ENCODE measurements at places on chromosomes 4 and X.

- no peak for DNase-seq
These were observed 608.9 kb upstream of the LCORL start for GRCh38 chr4:18630218-18631110.

GRCh38 chrX:75076429-75076828 is 79.7 kb downstream of the ABCB7 start:
- DNase-seq: no peak

- no peak for DNase-seq
These were observed 54.5 kb downstream of the MID2 start for GRCh38 chrX:107880054-107880610.

GRCh38 chr4:14842964-14843630 is 159.2 kb upstream of the CPEB2 start:
- DNase-seq: no peak

GRCh38 chr4:37953620-37954293 is 6.4 kb upstream of the PTTG2 start:
- DNase-seq: no peak

GRCh38 chrX:123140454-123140853 is 43.6 kb upstream of the GRIA3 start:
- DNase-seq: no peak

DNA sequence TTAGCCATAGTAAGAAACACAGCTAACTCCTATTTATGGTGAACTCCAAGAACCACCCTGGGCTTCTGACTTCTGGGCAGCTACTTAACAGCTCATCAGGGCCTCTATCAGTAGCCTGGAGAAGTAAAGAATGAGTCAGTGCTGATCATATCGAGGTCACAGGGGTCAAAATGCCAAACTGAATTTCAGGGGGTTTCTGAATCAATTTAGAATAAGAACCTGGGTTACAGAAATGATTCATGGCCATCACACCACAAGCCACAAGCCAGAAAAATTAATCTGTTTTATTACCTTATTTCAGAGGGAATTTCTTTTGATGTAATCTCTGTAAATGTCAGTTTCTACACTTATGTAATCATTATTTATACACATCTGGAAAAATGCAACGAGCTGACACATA is 64.4 kb downstream of the CHST7 start:
- DNase-seq: no peak

DNA sequence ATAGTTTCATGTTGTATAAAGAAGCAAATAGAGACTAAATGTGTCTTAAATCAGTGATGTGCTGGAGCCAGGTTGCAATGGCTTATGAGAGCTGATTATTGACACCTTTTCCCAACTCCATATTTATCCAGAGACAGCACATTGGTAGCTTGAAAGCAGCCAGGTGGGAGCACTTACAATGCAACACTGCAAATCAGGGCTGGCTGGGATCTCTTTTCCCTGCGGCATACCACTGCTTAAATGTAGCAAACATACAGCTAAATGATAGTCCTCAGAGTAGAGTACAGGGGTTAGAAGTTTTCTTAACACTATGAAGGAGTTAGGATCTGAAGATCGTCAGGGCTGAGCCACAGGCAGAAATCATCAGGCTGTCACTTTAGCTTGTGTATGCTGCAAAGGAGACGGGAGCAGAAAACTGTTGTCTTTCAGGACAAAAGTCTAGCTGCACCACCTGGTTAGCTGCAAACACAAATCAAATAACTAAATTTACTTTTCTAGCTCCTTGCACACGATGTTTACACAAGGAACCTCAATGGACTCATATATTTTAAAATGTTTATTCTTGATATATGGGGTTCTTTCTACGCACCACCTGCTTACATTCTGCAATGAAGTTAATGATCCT is 527.3 kb downstream of the TLL1 start:
- no peak for DNase-seq

DNA sequence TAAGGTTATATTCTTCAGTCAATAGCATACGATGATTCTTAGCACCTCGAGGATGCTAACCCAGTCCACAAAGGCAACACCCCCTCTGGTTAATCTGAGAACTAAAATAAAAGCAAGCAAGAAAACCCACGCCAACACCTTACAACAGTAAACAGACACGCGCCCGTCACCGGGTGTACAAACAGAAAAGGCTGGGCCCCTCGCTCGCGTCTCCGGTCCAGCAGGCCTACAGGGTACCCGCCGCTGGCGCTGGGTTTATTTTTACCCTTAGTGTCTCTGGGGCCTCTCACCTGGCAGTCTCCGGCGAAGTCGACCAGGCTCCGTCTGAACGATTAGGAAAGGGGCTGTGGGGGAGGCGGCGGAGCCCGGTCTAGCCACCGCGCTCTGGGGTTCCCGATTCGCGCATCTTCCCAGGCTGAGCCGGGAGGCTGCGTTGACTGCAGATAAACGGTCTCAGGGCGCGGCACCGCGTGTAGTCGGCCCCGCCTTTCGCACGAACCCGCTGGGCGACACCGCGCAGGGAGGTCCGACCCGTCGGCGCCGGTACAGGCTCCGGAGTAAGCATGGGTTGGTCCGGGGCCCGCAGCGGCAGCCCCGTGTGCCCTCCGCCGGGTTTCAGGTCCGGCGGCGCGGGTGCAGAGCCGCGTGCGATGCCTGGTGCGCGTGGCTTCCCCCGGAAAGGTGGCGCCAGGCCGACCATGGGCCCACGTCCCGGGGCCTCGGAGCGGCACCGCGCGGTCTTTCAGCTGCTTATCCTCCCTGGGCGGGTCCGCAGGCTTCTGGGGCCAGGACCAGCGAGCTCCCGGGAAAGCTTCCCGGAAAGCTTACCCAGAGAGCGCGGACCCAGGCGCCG is 441 bp downstream of the SLC9B2 start:
- peak; percentile 71 for DNase-seq

GRCh38 chrX:73446831-73447230 is at the start of gene CDX4:
CDX4 (plus strand) TSS chrX:73447053; CDS start chrX:73447254, 201 bp downstream.
- DNase-seq: no peak

- no peak for DNase-seq
These were observed 6.9 kb upstream of the CXCL1 start for GRCh38 chr4:73862322-73862721.

DNA sequence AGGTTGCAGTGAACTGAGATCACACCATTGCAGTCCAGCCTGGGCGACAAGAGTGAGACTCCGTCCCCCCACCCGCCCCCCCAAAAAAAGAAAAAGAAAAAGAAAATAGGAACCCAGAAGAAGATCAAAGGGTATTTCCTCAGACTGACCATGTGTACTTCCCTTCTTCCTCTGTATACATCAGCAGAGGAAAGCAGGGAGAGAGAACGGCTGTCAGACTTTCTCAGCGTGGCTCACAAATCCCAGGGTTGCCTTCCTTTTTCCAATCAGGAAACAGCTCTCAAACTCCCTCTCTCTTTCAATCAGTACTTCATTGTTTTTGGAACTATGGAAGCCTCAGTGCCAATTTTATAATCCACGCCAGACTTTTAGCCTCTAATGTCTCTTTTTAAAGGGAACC is 59.1 kb downstream of the CHRNA9 start:
- no peak for DNase-seq

- no peak for DNase-seq
These were observed 67.7 kb downstream of the DGKK start for GRCh38 chrX:50402886-50403285.

DNA sequence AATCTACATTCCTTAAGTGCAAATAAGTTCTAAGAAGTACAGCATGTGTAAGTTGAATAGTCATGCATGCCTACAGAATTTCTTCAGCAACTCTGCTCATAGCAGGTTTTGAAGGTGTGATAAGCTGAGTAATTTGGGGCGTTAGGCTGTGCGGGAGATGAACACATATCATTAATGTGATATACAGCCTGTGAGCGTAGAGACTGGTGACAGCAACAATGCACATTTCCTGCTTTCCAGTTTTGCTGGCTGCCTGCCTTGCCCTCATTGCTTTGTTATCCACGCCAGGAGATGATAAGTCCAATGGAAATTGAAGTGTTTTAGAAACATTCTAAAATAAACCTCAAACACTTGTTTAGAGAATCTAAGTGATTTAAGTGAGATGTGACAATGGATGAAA is 1709.4 kb downstream of the ARAP2 start:
- no peak for DNase-seq

DNA sequence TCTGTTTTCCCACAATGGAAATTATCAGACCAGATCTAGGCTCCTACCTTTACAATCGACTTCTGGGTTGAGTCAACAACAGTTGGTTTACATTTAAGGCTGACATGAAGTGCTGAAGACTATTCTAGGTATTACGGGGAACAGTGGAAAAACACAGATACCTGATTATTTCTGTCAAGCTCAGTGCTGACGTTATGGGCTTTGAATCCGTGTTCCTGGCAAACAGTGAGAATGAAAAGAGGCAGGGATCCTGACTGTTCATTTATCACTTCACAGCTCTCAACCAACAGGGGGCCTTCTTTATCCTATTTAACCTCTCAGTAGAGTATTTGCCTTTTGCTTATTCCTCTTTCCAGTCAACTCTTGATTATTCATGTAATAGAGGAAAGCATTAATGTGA is 43.1 kb downstream of the TMEM164 start:
- no peak for DNase-seq

DNA sequence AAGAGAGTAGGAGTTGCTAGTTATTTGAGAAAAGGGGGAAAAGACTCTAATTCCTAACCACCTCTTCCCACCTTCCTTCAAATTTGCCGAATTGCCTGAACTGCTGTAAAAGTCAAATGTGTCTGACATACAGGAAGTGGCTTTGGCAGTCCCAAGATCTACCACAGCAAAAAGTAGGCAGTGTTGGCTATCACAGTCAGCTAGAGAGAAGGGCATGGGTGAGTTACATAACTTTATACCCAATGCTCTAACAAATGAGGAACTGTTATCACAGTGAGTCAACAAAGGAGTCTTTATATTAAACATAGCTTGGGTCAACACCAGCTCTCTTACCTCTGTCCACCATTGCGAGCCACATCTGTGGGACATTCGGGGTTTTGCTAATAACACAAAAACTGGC is 2.4 kb upstream of the MBNL3 start:
- DNase-seq: no peak

DNA sequence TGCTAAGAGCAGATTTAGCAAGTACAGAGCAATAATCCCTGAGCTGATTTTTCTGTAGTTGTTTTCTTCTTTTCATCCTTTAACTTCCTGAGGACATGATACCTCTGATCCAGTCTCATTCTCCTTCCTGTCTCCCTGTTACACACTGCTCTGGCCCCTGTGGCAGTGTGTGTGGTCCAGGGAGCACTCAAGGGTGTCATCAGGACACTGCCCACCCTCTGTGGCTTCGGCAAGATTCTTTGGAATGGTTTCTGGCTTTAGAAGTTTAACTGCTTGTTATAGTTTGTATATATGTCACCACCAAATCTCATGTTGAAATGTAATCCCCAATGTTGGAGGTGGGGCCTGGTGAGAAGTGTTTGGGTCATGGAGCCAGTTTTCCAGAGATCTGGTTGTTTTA is 637.3 kb downstream of the BCOR start:
- DNase-seq: no peak

DNA sequence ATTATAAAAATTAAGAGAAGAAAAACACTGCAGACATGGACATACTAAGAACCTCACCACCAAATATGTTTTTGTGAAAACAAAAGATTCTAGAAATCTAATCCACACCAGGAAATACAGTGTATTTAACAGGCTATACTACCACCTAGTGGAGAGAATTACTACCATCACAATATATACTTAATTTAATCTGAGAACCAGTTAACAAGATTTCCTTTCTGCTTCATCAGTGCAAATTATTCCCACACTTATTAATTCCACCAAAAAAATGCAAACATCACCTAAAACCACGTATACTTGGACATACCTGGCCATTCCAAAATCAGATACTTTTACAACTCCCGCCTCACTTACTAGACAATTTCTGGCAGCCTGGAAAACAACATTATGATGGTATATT is 7.0 kb upstream of the TXK start:
- no peak for DNase-seq

- no peak for DNase-seq
These were observed 268.9 kb downstream of the ASMT start for GRCh38 chrX:1883772-1884171.

DNA sequence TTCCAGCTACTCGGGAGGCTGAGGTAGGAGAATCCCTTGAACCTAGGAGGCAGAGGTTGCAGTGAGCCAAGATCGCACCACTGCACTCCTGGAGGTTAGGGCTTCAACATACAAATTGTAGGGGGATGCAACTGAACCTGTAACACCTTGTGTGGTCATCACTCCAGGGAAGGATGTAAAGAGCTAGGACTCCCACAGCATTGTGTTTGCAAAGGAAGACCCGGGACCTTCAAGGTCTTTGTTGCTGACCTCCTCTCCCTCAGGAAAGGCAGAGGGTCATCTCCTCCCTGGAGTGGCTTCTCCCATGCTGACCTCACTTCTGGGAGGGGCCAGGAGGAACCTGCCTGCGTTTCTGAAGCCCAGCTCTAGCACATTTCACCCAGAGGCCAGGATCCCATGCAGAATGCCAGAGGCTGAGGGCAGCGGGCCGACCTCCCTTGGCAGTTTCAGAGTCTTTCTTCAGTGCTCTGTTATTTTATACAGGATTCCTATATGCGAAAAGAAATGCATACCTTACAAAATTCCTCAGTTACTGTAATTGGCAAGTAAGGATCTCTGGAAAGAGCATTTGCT is 80.2 kb downstream of the HTRA3 start:
- no peak for DNase-seq

- peak; percentile 14 for DNase-seq
These were observed 583 bp downstream of the GABRE start for GRCh38 chrX:151973851-151974335.

GRCh38 chr4:85498068-85498733 is 23.3 kb downstream of the ARHGAP24 start:
- DNase-seq: no peak

GRCh38 chrX:1518512-1518911 is 18.5 kb downstream of the P2RY8 start:
- no peak for DNase-seq

GRCh38 chr4:54742636-54743399 is 85.1 kb downstream of the KIT start:
- no peak for DNase-seq

GRCh38 chr4:89305712-89306437 is 1.7 kb downstream of the GPRIN3 start:
- no peak for DNase-seq

DNA sequence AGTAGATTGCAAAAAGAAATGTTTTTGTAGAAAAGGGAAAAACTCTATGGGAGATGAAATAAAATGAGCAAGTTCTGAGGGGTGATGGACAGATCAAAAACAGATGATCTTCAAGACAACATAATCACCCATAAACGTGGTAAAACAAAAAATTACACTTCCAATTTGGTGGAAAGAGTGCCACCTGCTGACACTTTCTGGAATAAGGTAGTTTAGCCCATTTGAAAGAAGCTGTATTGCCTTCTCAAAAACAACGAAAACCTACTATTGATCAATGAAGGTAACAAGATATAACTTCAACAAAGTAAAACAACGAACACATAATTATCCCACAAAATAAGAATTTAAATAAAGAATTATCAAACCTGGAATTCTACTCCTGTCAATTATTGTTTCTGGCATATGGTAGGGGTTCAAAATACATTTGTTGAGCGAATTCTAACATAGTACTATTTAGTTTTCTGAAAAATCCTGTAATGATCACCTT is 2.5 kb downstream of the COQ2 start:
- DNase-seq: peak; percentile 41

All from nephron progenitor cell (in vitro differentiated cells).